Tibial nerve (tissue), 4 donors: ENCODE measurements at places on chromosomes 2 and 18. TPM values are rescaled to one million over a fixed set of nuclear protein-coding genes. Genes with fewer than 3 reads are reported as not detected.
A peak's percentile ranks its signal among the peaks of the same experiment; 100 is the strongest.

- H3K27me3 ChIP-seq = no peaks in the 10 kb centered on the region
- no peak overlapping the region for H3K4me3 ChIP-seq
- peaks cover 15% of the 10 kb centered on the region for H3K4me1 ChIP-seq
- peak overlapping the region; percentile 60 for H3K27ac ChIP-seq
Observed at GRCh38 chr2:179104736-179105135, 54.8 kb upstream of the CCDC141 start.

DNA sequence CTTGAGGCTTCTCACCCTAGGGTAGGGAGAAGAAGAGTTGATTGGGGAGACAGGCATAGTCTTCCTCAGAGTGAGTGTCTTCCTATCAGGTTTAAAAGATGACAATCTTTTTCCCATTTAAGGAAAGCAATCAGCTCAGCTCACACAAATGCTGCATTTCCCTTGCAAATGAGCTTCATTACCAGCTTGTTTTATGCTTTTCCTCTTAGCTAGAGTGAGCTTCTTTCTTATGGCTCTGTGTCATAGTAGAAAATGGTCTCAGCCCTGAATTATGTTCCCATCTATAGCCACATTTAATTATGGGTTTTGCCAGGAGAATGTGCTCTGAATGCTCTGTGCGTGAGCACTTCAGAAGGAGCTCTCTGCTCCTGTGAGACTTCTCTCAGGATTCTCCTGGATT is 112.8 kb upstream of the NCK2 start:
- no peak for DNase-seq
- no peaks in the 10 kb centered on the region for H3K27me3 ChIP-seq
- H3K4me1 ChIP-seq = peaks cover 9% of the 10 kb centered on the region

TUBA3E gene
- not detected for total RNA-seq

DNA sequence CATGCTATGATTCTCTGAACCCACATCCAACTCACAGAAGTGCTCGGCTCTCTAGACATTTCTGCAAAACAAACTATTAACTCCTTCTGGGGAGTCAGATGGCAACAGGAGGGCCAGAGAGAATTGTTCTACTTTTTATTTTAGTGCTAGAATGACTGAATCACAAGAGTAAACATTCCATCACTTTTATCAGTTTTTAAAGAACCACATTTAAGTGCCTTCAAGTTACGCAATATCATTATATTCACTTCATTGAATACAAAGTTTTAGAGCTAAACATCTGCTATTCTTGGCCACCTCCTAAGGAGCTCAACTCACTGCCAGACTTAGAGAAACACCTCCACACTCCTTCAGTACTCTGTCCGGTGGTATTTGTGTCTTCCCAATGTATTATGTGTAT is 22.4 kb downstream of the B4GALT6 start:
- H3K36me3 ChIP-seq = no peaks in the 10 kb centered on the region
- no peaks in the 10 kb centered on the region for H3K27me3 ChIP-seq
- H3K27ac ChIP-seq = no peak overlapping the region
- no peak overlapping the region for H3K4me3 ChIP-seq
- H3K4me1 ChIP-seq = no peaks in the 10 kb centered on the region
- no peak for DNase-seq

DNA sequence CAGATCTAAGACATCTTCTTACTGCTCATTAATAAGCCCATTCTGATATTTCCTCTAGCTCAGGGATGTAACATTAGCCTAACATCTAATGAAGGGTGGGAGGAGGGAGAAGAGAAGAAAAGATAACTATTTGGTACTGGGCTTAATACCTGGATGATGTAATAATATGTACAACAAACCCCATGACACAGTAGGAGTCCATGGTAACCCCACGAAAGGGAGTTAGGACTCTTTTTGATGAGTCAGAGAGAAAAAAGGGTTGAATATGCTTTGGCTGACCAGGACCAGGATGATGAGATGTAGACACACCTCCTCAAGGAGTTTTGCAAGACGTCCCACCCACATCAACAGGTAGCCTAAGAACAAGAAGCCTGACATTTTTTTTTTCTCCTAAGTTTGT is 34.4 kb upstream of the DLX2 start:
- no peaks in the 10 kb centered on the region for H3K27me3 ChIP-seq
- DNase-seq = no peak
- no peaks in the 10 kb centered on the region for H3K36me3 ChIP-seq
- no peak overlapping the region for H3K4me3 ChIP-seq
- no peaks in the 10 kb centered on the region for H3K4me1 ChIP-seq
- no peak overlapping the region for H3K27ac ChIP-seq
